ENCODE measurements at places on chromosomes 7 and 10.

- DNase-seq: no peak
Measured at GRCh38 chr10:133355991-133356390, 1.8 kb downstream of the FUOM start.

DNA sequence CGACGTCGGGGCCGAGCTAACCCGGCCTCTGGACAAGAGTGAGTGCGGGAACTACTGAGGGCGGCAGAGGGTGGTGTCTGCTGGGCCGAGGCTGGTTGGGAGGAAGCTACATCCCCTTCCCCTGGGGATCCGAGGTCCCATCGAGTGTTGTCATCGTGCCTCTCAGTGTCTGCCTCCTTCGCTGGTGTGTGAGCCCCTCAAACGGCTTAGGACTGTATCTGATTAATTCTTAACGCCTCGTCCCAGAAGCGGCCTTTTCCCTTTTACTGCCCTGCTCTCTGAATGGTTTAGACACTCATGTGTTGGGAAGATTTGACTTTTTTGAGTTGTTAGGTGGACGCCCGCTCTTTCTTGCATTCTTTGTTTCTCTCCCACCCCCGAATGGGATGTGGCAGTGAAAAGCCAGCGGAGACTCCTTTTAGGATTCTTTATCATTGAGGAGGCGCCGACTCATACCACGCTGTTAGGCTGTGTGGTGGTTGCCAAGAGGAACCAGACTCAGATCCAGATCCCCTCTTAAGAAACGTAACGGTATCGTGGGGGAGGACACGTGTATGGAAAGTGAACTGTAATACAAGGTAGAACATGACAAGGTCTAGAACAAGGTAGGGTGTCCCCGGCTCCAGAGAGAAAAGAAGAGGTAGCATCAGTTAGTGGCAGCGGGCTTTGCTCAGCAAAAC is 631 bp downstream of the SUPV3L1 start:
- no peak for DNase-seq

- DNase-seq: no peak
Measured at GRCh38 chr7:31858055-31858454, 171.0 kb downstream of the PPP1R17 start.

GRCh38 chr10:20004087-20004523 is 187.9 kb downstream of the PLXDC2 start:
- DNase-seq: no peak

DNA sequence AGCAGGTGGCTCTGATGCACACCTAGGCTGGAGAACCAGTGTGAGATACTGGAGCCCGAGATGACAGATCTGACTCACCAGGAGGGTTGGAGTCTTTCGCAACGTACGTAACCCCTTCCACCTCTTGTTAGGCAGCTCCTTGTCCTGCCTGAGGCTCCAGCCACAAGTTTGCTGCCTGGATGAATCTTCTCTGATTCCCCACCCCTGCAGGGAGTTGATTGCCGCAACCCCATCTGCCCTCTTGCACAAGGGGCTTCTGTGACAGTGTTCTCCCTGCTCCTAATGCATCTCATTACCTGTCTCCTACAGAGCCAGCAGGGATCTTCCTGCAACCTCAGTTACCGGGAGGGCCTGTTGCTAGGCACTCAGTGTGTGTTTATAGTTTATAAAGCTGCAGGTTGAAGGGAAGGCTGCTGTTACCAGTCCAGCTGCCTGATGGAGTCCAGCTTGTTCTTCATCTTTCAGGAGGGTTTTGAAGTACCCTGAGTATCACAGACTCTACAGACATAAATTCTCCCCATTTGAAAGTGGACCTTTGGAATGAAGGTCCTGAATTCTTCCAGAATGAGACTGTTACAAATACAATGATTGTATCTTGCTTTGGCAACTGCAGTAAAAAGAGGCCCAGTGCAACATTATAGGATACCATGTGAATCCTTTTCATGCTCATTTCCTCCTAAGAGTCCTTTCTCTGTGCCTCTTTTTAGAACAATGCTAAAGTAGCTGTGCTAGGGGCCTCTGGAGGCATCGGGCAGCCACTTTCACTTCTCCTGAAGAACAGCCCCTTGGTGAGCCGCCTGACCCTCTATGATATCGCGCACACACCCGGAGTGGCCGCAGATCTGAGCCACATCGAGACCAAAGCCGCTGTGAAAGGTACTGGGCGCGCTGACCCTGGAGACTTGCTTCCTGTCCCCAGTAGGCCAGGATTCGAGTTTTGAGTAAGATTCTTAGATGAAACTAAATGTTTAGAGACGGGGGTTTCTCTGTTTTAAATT is 6.5 kb downstream of the MDH2 start:
- DNase-seq: no peak

All from omental fat pad (tissue), 4 donors.